ENCODE measurements at places on chromosomes 13 and 19.

DNA sequence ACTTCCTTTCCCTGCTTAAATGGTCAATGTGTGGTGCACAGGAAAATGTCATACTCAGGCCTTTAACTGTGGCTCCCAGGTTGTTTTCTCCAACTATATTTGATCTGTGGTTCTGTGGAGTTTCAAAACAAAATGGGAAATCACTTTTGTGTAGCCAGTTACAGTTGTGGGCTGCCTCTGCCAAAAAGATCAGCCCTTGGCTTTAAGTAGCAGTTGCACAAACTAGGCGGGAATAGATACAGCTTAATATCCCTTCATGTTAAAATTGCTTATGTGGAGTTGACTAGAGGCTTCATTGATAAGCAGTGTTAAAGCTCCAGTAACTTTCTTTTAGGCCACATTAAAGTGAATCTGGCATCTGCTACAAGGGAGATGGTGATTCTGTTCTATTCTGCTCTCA lies 284.8 kb downstream of the SHISA2 start:
- DNase-seq: no peak

- DNase-seq: no peak
Measured at GRCh38 chr13:22517544-22517943, 663.2 kb upstream of the SGCG start.

- no peak for DNase-seq
Measured at GRCh38 chr19:13319526-13319925, 169.3 kb downstream of the IER2 start.

DNA sequence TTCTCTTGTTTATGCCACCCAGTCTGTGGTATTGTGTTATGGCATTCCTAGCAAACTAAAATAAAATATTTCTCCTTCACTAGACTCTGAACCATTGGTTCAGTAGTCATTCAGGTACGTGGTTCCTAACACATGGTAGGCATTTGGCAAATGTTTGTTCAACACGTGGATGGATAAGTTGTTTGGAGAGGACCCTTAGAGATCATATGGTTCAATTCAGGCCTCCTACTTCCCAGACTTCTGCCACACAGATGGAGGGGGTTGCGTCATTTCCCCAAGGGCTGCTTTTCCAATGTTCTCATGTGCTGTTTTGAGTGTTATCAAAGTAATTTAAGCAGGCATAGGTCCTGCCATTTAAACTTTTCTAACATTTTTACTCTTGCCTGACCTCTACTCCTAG lies 6.7 kb downstream of the CXCL17 start:
- no peak for DNase-seq

DNA sequence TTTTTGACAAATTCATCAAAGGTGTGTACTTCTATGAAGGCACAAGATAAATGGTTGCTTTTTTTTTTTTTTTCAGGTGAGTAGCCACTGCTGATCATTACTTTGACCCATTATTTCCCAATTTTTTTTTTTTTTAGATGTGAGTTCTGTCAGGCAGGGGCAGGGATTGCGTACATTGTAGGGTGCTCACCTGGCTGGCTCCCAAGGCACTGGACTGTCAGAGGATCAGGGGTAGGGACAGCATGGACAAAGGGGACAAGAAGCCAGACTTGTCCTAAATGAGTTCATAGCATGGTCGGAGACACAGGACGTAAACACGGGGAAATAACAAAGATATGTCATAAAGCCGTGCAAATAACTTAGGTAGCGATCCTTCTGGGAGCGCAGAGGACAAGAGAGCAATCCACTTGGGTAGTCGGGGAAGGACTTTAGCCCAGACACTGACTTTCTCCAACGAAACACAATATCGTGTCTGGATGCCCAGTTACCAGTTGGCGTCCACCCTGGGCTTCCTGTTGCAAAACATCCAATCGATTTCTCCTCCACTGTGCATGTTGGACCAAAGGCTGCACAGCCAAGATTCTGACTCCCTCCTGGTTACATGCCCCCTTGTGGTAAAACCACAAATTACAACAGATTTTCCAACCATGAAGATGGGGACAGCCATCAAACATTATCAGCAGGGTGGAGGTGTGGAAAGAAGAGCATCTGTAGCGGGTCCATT lies 27.5 kb upstream of the KATNAL1 start:
- DNase-seq: no peak

DNA sequence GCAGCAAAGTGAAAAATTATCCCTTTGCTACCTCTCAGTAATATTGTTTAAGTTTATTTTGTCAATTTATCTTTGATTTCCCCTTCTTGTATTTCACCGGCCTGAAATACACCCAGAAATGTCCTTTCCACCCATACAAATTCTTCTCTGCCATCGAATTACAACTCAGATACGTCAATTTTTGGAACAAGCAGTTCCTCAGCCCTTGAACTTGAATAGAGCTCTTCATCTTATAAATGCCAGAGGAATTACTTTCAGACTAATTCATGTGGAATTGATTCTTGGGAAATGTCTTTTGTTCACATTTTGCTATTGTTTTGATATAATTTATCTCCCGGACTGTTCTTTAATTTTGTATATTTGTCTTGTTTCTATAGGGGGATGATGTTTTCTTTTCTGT lies 1359.3 kb upstream of the MIR17HG start:
- no peak for DNase-seq

DNA sequence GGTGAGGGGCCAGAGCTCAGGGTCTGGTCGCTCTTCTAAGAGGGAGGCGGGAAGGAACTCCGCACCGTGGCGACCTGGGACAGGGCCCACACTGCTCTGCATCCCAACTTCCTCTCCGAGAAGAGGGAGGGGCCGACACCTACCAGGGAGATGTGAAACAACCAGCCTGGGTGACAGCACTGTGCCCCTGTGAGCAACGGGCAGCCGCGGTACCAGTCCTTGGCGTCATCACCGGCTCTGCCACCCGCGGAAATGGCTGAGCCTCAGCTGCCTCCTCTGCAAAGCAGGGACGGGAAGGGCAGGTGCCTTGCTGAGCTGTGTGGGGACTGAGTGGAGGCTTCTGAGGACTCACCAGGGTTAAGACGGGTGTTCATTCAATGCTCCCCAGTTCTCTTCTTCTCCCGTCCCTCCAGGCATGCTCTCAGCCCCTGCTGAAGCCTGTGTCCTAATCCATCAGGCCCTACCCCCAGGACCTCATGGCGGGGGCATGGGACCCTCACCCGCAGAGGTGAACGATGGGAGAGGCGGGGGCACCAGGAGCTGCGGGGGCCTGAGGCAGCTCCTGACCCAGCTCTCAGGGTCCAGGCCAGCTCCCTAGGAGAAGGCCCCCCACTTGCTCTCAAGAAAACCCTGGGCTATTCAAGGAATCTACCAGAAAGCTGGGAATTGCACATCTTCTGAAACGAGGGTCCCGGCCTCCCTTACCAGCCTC lies 9.3 kb downstream of the ZNF787 start:
- peak; percentile 75 for DNase-seq

DNA sequence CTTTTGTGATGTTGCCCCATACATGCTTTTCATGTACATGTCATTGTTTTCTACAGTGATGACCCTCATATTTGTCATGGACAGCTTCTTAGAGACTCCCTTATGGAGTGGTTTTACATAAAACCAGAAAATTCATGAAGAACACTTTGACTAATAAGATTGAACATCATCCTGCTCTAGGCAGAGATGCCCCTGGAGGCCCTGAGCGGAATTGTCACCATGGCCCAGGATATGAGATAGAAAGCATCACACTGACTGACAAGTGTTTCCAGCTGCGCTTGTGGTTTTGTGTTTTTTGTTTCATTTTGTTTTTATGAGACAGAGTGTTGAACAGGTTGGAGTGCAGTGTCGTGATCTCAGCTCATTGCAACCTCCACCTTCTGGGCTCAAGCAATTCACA lies 22.2 kb downstream of the ZNF701 start:
- no peak for DNase-seq

All from CD4-positive, alpha-beta T cell treated with Interferon gamma for 1 hour (primary cell).